ENCODE measurements at places on chromosomes 6 and 20.

- DNase-seq, result peak; percentile 53
Measured at GRCh38 chr20:3222635-3223600, 13.6 kb downstream of the ITPA start.

DNA sequence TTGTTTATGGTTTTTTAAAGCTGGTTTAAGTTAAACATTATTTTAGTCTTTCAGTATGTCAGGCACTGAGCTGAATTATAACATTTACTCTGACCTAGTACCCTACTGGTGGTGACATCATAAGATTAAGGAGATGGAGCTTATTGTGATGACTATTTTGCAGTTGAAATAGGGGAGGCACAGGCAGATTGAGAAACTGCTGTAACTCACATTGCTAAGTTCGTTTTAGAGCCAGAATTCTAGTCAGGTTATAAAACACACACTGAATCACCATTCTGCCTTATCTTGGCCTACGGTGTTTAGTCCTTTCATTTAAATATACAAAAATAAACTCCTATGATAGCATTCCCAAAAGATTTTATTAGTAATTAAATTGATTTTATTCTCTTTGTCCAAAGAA is 584.1 kb downstream of the TFAP2A start:
- no peak for DNase-seq

GRCh38 chr20:51578145-51578459 is 35.6 kb upstream of the NFATC2 start:
- no peak for DNase-seq

DNA sequence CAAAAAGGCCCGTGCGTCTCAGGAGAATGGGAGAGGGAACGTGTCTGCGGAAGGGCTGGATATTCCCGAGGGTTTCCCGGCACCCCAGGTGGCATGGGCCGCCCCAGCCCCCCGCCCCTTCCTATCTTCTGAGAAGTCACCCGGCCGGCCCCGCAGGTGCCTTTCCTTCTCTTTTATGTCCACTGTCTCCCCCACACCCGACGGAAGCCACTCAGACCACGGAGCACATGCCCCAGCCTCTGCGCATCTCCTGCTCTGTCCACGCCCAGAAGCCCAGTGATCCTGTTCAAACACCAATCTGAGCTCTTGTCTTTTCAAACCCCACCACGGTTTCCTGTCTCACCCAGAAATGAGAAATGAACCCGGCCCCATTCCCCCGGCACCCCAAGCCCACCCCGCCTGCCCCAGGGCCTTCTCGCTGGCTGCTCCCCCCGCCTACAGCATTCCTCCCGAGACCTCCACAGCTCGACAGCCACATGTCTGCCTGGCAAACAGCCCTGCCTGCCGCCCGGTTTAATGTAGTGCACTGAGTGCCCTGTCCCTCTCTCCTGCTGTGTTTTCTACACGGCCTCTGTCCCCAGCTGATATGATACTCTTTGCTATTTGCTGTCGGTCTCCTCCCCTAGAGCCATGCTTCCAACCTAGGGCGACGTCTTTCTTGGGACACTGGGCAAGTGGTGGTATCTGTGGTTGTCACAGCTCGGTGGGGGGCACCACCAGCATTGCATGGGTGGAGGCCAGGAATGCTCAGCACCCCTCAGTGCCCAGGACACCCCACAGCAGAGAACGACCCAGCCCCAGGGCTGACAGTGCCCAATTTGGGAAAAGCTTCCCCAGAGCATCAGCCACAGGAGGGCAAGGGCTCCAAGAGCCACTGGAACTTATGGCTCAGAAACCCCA is 182.7 kb downstream of the TAF4 start:
- DNase-seq, result no peak

DNA sequence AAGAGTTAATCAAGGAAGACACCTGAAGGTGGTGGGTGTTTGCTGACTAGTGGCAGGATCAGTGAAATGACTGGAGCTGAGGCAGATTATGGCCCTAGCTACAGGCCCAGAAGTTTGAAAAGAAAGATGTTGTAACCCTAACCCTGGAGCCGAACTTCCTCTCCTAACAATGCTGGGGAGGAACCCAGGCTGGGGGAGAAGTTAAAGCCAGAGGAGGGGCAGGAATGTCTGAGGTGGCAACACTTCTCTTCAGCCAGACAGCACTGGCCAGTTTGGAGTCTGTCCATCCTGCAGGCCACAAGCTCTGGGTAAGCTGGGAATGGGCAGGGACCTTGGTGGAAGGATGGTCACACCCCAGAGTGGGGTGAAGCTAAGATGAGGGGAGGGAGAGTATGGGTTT is at the start of gene LST1:
Gene LST1, plus strand, starts transcription at position 270 of the 400 bp plus-strand sequence. CDS start 1,023 bp downstream, outside the sequence.
- no peak for DNase-seq

DNA sequence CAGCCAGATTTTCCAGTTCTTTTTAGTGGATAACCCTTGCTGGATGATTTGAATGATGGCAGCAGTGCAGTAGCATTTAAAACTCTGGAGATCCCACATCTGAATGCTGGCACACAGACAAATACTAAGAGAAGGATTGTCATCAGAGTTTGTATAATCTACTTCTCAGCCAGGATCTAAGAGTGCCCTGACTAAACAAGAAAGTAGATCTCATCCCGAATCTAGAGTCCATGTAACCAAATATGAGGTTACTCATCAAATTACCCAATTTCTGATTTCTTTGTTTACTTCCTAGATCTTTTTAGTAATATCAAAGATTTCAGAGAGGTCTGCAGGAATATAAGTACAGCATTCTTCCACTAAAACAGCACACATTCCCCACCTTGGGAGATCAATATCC is 7.8 kb downstream of the TMC2 start:
- DNase-seq, result no peak

GRCh38 chr6:137910424-137910834 is 43.4 kb downstream of the TNFAIP3 start:
- no peak for DNase-seq

GRCh38 chr6:36028088-36028876 is 674 bp downstream of the MAPK14 start:
- peak; percentile 37 for DNase-seq

DNA sequence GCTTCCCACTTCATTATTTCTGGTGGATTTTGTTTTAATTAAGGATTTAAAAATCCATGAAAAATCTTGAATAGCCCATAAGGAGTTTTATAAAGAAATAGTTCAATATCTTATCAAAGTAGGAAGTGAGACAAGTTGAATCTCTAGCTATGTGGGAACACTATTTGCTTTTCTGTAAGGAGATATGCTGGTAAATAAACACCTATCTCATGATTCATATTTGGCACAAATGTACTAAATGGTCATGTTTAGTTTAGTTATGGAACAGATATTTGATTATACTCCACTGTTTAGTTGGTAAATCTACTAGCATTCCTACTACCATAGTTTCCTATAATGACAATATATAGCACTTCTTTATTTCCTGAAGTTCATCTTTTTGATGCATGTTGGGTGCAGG is 239.9 kb upstream of the CEP162 start:
- DNase-seq, result no peak

- DNase-seq, result no peak
Measured at GRCh38 chr6:138909511-138909910, 78.5 kb downstream of the REPS1 start.

- no peak for DNase-seq
Measured at GRCh38 chr20:37226889-37227288, 34.7 kb downstream of the GHRH start.

GRCh38 chr20:7346562-7346961 is 579.1 kb downstream of the BMP2 start:
- no peak for DNase-seq

GRCh38 chr6:47079638-47080037 is 37.5 kb upstream of the ADGRF1 start:
- DNase-seq, result no peak

- DNase-seq, result no peak
Measured at GRCh38 chr20:24851346-24852019, 97.6 kb upstream of the CST7 start.

DNA sequence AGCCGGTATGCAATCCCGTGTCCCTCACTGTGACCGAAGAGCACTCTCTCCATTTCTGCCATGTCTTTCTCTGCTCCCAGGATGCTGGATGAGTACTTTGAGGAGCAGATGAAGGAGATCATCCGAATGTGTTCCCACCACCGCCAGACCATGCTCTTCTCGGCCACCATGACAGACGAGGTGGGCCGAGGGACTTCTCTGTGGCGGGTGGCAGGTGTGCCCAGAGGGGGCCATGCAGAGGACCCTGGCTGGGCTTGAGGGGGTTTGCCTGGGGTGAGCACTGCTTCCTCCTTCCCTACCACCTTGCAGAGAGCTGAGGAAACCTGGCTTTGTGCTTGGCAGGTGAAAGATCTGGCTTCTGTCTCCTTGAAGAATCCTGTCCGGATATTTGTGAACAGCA is 14.0 kb downstream of the DDX27 start:
- no peak for DNase-seq

DNA sequence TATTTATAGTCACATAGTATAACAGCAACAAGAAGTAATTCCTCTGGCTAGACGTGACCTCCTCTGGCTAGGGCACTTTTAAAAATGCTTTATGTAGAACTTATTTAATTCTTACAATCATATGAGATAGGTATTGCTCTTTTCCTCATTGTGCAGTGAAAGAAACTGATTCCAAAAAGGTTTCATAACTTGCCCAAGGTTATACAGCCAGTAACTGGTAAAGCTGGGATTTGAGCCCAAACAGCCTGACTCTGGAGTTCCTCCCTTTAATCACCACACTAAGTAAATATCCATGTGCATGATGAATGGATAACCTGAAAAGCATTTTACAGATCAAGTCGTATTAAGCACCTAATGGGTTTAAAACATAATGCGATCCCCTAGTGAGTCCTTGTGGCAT is 214.6 kb downstream of the PRL start:
- DNase-seq, result no peak

DNA sequence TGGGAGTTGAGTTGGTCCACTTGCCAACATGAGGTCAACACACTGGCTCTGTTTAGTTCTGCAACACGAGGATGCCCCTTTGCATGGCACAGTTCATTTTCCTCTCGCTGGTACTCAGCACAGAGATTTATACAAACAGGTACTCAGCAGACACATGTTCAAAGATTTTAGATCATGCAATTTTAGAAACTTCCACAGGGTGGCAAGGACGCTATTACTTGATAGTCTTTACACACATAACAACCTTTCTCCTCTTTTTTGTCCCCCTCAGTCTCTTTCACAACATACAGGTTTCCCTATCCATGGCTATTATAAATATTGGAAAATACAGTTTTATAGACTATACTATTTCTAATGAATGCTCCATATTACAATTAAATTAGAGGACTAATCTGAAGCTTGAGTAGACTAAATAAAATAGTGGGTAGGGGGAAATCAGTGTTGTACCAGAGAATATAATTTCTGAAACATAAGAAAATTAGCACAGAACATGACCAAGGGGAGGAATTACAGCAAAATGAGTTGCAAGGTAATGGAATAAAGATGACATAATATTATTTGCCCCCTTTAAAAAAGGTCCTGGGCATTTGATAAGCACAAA is 331.8 kb upstream of the BTBD3 start:
- DNase-seq, result no peak

DNA sequence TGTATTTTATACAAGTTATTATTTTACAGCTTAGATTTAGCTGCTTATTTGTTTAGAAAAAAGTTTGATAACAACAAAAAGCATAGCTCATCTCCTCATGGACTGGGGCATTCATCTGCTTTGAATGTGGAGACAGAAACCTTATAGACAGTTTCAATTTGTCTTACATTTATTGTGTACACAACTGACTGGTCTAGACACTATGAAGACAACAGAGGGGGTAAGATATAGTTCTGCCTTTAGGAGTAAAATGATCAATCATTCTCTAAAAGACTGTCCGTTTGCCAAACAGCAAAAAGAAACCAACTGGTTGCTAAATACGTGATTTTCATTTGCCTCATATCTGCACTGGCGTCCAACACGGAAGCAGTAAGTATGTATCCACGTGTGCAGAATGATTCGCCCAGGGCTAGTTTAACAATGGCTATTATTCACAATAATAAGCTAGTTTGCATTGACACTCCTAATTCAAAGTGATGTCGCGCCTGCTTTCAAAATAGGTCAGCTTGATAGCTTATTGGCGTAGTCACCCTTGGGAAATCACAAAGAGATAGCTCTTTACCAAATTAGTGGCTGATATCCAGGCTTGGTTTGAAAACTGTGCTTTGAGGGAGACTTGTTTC is 153.6 kb downstream of the BMP2 start:
- DNase-seq, result no peak

- DNase-seq, result no peak
Measured at GRCh38 chr20:43979576-43980105, 65.0 kb downstream of the TOX2 start.

GRCh38 chr6:34731393-34732060 is 25.8 kb upstream of the SNRPC start:
- DNase-seq, result no peak

DNA sequence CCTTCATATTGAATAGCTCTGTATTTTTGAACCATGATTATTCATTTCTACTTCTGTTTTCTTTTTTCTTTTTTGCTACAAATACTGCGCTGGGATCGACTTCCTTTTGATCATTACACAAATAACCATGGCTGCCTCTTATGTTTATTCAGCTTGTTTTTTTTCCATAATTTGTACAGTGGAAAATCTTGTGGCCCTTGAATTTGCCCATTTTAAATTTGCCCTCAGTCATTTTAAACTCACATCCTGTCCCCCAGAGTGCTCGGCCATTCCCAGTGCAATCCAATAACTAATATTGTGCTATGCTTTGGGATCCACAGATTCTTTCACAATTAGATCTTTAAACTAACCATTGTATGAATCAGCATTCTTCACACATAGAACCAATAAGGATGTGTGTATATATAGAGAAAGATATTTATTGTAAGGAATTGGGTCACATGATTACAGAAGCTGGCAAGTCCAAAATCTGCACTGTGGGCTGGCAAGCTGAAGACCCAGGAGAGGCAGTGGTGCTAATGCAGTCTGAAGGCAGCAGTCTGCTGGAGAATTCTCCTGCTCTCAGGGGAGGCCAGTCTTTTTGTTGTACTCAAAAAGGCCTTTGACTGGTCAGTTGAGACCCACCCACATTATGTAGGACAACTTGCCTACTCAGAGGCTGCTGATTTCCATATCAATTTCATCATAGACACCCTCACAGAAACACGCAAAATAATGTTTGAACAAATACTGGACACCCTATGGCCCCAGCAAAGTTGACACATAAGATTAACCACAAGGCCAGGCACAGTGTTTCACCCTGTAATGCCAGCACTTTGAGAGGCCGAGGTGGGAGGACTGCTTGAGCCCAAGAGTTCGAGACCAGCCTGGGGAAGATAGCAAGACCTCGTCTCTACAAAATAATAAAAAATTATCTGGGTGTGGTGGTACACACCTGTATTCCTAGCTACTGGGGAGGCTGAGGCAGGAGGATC is 147.1 kb downstream of the MTHFD1L start:
- DNase-seq, result no peak

DNA sequence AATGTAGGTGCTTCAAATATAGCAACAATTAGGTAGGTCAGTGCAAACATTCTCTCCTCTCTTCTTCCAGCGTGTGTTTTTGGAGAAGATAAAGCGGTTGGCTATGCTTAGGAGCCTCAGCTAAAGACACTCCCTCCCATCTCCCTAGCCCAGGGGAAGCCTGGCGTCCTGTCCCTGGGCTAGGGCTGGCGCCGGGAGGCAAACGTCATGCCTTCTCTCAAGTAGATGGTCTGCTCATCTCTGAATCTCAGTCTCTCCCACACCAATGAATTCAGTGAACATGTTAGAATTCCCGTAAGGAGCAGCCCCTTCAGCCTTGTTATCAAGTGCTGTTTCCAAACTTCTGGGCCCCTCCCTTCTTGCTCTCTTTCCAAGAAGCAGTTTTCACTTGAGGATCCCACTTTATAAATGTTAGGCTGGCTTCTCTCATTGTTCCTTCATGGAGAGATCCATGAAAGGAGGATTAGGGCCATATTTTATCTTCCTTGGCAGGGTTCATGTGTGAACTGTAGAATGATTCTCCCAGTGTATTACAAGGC is 142.8 kb downstream of the CLIC5 start:
- DNase-seq, result no peak

GRCh38 chr6:7053125-7053774 is 54.5 kb upstream of the RREB1 start:
- DNase-seq, result no peak

Data from GM12865 (cell line).